ENCODE measurements at places on chromosomes 16 and 17.
A peak's percentile ranks its signal among the peaks of the same experiment; 100 is the strongest.

GRCh38 chr17:78652913-78653312 lies 75.7 kb upstream of the DNAH17 start:
- no peaks in the 10 kb centered on the region for H3K36me3 ChIP-seq
- H3K27me3 ChIP-seq: no peaks in the 10 kb centered on the region
- H3K4me3 ChIP-seq: no peak overlapping the region
- H3K27ac ChIP-seq: no peak overlapping the region

- H3K4me3 ChIP-seq: peak overlapping the region; percentile 92
- H3K36me3 ChIP-seq: no peaks in the 10 kb centered on the region
- H3K27me3 ChIP-seq: no peaks in the 10 kb centered on the region
- no peak for DNase-seq
These were observed 999 bp downstream of the CMC2 start for GRCh38 chr16:81005610-81006161.

DNA sequence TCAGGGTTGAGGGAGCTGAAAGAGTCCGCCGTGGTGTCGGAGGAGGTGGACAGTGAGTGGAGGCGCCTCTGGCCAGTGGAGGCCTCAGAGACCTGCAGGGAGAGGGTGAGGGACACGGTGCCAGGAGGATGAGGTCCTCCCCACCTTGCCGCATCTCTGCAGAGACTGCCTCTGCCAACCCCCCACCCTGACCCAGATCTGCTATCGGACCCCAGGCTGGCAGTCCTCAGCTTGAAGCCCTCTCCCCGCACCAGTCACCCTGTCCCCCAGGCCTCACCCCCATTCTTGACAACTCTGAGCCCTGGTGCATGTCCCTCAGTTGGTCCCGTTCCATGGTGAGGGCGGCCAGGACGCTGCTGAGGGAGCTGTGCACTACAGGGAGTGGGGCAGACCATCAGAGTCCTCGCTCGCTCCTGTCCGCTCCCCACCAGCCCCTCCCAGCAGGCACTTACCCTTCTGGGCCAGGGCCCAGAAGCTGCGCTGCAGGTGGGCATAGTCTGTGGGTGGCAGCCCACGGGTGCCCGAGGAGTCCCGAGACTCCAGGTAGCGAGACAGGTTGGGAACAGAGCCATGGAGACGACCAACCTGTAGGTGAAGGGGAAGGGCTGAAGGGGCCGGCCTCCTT lies 5.4 kb downstream of the OSBPL7 start:
- H3K27me3 ChIP-seq: no peaks in the 10 kb centered on the region
- no peak overlapping the region for H3K27ac ChIP-seq
- peaks cover 81% of the 10 kb centered on the region for H3K36me3 ChIP-seq
- H3K4me3 ChIP-seq: no peak overlapping the region
- DNase-seq: no peak

DNA sequence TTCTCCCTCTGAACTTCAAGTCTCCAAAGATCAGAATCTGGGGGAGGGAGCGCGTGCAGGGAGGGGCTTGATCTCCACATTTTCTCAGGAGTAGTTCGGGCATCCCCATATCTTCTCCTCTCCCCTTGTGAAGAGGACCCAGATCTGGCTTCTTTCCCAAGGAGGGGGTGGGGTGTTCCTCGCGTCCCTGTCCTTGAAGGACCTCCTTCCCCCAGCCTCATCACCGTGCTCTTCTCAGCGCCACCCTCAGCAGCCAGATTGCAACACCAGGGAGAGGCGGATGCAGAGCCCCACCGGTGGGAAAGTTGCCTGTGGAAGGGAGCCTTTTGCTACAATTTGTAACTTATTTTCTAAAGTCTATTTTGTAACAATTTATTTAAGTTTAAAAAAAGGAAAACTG lies 5.7 kb downstream of the PRSS53 start:
- peaks cover 75% of the 10 kb centered on the region for H3K36me3 ChIP-seq
- no peak overlapping the region for H3K27ac ChIP-seq
- no peak for DNase-seq
- no peaks in the 10 kb centered on the region for H3K4me1 ChIP-seq
- no peak overlapping the region for H3K4me3 ChIP-seq
- H3K27me3 ChIP-seq: no peaks in the 10 kb centered on the region

DNA sequence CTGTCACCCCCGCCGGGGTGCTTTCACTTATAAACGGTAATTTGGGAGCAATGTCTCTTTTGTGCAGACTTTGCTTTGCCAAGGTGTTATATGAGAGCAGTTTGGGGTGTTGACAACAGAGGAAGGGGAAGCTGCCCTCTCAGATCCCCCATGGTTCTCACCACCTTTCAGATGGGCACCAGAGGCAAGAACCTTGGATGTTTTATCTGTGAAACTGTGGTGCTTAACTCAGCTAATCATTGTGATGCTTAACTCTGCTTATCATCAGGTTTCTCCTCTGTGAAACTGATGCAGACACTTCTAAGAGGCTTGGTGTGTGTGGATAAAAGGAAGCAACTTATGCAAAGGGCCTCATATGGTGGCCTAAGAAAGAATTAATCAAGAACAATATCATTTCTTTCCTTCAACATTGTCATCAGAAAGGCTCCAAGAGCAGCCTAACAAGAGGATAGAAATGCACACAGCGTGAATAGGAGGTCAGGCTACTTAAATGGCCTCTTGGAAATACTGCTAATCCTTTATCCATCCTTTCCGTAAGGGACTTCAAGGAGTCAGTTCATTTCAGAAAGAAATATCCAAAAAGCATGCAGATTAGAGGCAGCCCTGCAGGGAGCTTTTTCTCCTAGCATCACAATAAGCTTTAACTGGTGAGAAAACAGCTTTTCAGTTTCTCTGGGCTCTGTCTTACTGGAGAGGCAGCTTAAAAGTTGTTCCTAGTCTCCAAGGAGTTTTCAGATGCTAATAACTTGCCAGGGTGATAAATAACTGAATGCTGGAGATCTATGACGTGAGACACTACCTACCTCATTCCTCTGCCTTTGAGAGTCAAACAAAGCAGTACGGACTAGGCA lies 55.1 kb upstream of the CLEC3A start:
- no peak overlapping the region for H3K27ac ChIP-seq
- H3K27me3 ChIP-seq: peaks cover 8% of the 10 kb centered on the region
- peaks cover 3% of the 10 kb centered on the region for H3K4me1 ChIP-seq
- H3K36me3 ChIP-seq: no peaks in the 10 kb centered on the region

GRCh38 chr16:67411339-67411738 lies 4.9 kb downstream of the ZDHHC1 start:
- H3K27ac ChIP-seq: no peak overlapping the region
- no peaks in the 10 kb centered on the region for H3K27me3 ChIP-seq
- H3K4me1 ChIP-seq: peaks cover 20% of the 10 kb centered on the region
- H3K36me3 ChIP-seq: no peaks in the 10 kb centered on the region
- DNase-seq: no peak

DNA sequence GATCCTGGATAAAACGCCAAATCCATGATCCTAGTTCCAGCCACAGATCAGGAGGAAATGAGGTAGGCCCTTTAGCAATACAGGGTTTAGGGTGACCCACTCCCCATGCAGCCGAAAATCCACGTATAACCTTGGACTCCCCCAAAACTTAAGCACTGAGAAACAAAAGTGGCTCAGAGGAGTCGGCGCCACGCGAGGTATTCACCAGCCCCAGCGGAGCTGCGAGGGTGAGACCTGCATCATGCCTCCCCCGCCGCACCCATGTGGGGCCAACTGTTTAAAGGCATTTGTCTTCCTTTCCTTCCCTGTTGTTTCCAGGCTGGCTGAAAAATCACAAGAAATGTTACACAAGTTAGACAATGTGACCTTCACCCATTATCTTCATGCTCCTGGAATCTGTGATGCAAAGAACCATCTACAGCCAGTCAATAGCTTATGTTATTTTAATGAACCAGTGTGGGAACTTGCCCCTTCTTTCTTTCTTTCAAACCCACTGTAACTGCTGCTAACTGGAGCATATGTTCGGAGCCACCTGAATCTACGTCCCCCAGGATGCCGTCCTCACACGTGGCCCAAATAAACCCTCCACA lies 98.2 kb upstream of the METRNL start:
- H3K4me3 ChIP-seq: no peak overlapping the region
- no peak overlapping the region for H3K27ac ChIP-seq
- no peak for DNase-seq

DNA sequence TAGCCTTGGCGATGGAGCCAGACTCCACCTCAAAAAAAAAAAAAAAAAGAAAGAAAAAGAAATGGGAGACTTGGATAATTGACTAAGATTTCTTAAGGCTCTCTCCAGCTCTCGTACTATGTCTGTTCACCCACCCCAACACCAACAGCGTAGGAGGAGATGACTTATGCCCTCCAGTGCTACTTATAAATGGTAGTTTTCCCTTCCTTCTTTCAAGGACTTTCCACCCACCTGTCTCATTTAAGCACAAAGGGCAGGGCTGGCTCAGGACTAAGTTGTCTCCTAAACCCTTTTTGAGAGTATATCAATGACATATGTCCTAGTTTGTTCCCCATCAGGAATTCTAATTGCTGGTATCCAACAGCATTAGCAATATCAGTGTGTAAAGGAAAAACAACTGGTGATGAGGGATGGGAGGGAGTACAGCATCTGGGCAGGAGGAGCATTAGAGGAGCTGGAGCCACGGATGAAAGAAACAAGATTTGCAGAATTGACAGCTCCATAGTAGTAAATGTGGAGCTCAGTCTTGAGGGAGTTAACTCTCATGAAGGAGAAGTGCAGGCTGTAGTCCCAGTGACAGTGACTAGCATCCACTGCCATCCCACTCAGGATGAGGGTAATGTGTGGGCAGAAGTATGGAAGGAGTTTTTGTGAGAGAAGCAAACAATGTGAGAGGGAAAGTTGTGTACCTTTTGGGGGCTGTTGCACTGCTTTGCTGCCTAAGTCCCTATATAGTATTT lies 17.2 kb downstream of the UBE2Z start:
- no peak overlapping the region for H3K4me3 ChIP-seq
- peaks cover 100% of the 10 kb centered on the region for H3K36me3 ChIP-seq
- no peak for DNase-seq
- H3K27ac ChIP-seq: no peak overlapping the region
- no peaks in the 10 kb centered on the region for H3K27me3 ChIP-seq

- H3K27ac ChIP-seq: peak overlapping the region; percentile 91
- H3K36me3 ChIP-seq: peaks cover 13% of the 10 kb centered on the region
- peaks cover 63% of the 10 kb centered on the region for H3K4me1 ChIP-seq
These were observed 1.0 kb downstream of the KIFC3 start for GRCh38 chr16:57801098-57801808.

DNA sequence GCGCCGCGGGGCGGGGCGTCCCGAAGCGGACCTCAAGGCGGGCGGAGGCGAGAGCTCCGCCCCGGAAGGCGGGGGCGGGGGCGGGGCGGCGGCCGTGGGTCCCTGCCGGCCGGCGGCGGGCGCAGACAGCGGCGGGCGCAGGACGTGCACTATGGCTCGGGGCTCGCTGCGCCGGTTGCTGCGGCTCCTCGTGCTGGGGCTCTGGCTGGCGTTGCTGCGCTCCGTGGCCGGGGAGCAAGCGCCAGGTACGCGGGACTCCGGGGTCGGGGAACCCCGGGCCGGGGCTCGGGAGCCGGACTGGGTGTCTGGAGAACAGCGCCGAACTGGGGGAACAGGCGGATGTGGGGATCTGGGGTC lies at the start of gene TNFRSF12A:
TSS of gene TNFRSF12A (plus strand) at position 122 of the 357 bp plus-strand sequence. CDS start at position 152, 30 bp downstream.
- H3K27ac ChIP-seq: peak within 1 kb of the TSS; percentile 94
- peak; percentile 88 for DNase-seq
- peak within 1 kb of the TSS; percentile 77 for H3K4me3 ChIP-seq
- peaks cover 18% of the 10 kb centered on the region for H3K27me3 ChIP-seq

GRCh38 chr16:71201556-71201955 lies 29.0 kb downstream of the HYDIN start:
- no peak overlapping the region for H3K4me3 ChIP-seq
- no peaks in the 10 kb centered on the region for H3K27me3 ChIP-seq
- H3K4me1 ChIP-seq: no peaks in the 10 kb centered on the region
- H3K36me3 ChIP-seq: no peaks in the 10 kb centered on the region

DNA sequence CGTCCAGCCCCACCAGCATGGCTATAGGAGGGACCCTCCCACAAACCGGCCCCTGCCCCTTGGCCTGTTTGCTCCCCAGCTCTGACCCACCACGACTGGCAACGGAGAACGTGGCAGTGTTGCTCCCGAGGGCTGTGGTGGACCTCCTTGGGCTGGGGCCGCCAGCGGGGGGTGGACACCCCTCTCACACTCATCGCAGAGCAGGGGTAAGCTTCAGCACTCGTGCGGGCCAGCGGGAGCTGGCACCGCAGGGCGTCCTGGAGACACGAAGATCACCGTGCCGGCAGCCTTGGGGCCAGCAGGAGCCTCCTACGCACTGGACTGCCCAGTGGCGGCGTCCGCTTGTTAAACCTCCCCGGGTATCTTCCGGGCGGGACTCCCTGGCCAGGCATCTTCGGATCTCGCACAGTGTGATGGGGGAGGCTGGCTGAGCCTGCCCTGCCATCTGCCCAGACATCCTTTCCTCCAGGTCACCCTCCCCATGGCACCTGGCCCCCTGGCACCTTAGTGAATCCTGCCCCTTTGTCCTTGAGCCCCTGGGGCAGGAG lies 53.5 kb downstream of the ABR start:
- H3K36me3 ChIP-seq: no peaks in the 10 kb centered on the region
- no peak overlapping the region for H3K4me3 ChIP-seq
- no peak overlapping the region for H3K27ac ChIP-seq

DNA sequence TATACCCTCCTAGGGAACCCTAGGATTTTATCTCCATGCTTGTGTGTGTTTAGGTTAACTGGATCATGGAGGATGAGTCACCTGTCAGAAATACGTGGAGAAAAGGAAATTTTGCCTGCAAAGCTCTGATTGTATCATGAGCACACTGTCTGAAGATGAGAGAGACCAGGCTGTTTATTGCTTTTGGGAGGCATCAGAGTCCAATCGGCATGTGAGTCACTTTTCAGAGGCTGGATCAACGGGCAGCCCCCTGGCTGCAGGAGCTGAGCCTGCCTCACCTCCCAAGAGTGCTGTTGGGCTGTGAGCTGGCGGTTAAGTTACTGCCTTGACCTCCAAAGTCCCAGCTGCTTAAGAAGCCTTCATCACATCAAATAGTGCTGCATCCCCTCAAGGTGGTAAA lies 41.5 kb upstream of the MED9 start:
- no peak overlapping the region for H3K4me3 ChIP-seq
- H3K27me3 ChIP-seq: no peaks in the 10 kb centered on the region
- peaks cover 19% of the 10 kb centered on the region for H3K4me1 ChIP-seq
- no peak overlapping the region for H3K27ac ChIP-seq
- DNase-seq: peak; percentile 14
- no peaks in the 10 kb centered on the region for H3K36me3 ChIP-seq

- no peak overlapping the region for H3K27ac ChIP-seq
- peaks cover 6% of the 10 kb centered on the region for H3K27me3 ChIP-seq
- no peak for DNase-seq
- H3K4me1 ChIP-seq: peaks cover 72% of the 10 kb centered on the region
- peak overlapping the region; percentile 6 for H3K4me3 ChIP-seq
- H3K36me3 ChIP-seq: no peaks in the 10 kb centered on the region
These were observed 10.8 kb upstream of the BCAR1 start for GRCh38 chr16:75262104-75262799.
